GM19239 (cell line): ENCODE measurements at places on chromosomes 4 and X.
A peak's percentile ranks its signal among the peaks of the same experiment; 100 is the strongest.

DNA sequence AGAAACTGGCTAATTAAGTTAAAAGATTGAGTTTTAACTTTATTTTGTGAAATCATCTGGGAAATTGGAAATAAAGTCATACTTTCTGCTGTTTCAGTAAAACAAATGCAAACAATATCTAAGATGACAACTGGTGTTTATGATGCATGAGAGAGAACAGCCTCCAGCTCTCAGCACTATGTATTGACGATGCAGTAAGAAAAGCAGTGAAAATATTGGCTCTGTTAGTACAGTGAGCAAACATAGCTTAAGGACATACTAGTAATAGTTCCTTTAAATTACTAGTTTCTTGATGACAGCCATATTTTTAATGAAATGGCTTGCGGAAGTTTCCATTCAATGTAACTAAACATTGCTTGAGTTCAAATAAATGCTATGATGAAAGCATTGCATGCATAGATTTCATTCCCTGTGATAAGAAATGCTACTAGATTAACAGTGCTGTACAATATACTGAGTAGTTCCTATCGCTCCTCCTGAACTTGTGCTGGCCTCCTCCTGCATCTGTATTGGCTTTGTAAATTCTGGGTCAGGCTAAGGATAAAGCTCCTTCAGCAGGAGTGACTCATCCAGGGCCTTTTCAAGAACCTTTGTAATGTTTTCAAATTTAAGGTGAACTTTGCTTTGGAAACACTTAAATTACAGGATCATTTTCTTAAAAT lies 11.6 kb downstream of the ARHGAP24 start:
- no peak for DNase-seq

- no peak for DNase-seq
Measured at GRCh38 chr4:8831221-8832112, 40.2 kb downstream of the HMX1 start.

DNA sequence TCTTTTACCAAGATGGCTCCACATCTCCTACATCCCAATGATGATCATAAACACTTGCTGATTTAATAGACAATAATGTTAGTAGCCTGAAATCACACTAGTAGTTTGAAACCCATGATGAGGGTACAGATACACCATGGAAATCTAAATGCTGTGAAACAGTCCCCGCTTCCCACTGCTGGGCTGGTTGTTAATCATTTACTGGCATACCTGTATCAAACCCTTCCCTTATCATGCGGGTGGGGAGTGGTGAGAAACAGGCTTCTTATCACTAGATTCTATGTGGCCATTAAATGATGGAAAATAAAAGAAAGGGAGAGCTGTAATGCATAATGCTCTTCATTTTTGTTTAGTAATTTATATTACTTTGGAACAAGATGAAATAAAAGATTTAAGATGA lies 21.9 kb downstream of the MAOA start:
- no peak for DNase-seq

- DNase-seq = no peak
Measured at GRCh38 chr4:16065066-16065465, 18.8 kb downstream of the PROM1 start.

DNA sequence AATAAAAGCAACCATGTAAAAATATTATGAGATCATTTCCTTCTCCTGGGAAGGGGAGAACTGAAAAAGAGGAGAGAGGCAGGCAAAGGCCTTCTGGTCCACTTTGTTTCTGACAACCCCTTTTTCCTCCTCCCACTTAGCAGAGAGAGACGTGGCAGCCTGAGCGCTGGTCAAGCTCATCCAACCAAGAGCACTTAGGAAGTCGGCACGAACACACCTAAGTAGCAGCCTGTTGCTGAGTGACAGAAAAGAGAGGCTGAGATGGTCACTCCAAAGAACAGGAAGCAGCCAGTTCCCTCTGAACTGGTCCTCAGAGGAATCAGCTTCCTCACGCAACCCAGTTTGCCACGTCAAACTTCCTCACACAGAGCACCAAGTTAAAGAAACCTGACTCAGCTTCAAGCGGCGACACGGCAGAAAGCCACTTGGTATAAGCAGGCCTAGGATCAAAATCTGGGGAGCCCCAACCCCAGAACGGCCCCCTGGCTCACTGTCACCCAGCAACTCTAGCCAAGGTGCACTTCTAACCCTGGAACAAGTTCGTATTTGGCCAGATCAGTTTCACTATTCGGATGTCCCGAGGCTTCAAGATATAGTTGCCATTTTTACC lies 861 bp downstream of the SEC24D start:
- DNase-seq = peak; percentile 37

- DNase-seq = no peak
Measured at GRCh38 chr4:158322109-158322508, 111.8 kb downstream of the TMEM144 start.

- no peak for DNase-seq
Measured at GRCh38 chrX:128460835-128461234, 408.6 kb upstream of the ACTRT1 start.
